NCI-H1417 treated with DMSO at 0.1 percent for 48 hours (cell line): ENCODE measurements at places on chromosomes 1 and 21.

DNA sequence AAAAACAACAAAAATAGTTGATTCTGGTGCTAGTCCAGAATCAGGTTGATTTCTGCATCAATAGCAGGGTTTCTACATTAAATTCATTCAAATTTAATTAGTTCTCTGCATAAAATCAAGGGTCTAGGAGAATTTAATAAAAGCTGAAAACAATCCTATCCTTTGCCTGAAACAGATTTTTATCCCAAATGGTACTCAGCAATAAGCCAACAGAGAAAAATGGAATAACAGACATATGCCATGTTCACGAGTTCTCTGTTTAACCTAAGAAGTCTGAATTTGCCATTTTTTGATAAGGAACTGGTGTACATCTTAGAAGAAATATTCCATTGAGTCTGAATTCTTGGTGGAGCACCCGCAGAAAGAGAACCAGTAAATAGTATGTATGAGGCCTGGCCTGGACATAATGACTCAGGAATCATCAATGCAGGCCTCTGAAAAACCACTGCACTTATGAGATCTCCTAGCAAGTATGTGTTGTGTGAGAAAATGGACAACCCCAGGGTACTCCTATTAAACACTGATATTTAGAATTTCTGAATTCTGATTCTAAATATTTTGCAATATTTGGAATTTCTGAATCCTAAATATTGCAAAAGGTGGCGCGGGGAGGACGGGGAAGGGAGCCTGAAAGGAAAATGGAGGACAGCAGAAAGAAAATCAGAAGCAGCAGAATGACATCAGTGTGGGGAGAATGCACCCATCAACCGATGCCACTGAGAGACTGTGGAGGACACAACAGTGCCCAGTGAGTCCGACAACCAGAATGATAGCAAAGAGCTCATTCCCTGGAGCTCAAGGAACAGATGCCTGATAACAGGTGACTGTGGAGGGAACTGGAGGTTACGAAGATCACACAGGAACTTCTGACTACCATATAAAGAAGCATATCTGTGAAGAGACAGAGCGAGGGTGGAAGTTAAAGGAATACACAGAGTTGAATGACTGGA is 97.6 kb downstream of the APP start:
- DNase-seq, result no peak

GRCh38 chr1:27555700-27556424 is 48.1 kb downstream of the AHDC1 start:
- DNase-seq, result no peak

- no peak for DNase-seq
These were observed 104.9 kb upstream of the SOD1 start for GRCh38 chr21:31554511-31555022.

GRCh38 chr1:25755475-25756125 is 44.4 kb upstream of the SELENON start:
- DNase-seq, result no peak

- no peak for DNase-seq
These were observed 260.1 kb downstream of the VAV3 start for GRCh38 chr1:107704911-107705310.

DNA sequence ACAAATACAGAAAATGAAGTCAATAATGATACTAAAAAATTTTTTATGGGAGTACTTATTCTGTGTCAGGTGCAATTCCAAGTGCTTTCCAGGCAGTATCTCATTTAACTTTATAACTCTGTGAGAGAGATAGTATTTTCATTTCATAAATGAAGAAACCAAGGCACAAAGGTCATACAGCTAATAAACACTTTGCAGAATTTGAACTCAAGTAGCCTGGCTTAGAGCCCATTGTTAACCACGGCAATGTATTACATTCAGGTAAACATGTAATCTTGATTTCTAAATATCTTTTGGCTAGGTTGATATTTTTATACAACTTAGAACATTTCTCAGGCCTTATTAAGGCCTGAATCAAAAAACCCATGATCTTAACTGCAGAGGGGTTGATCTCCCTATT is 28.9 kb upstream of the PKN2 start:
- no peak for DNase-seq

- DNase-seq, result no peak
These were observed 407 bp downstream of the WNT4 start for GRCh38 chr1:22142315-22143064.

DNA sequence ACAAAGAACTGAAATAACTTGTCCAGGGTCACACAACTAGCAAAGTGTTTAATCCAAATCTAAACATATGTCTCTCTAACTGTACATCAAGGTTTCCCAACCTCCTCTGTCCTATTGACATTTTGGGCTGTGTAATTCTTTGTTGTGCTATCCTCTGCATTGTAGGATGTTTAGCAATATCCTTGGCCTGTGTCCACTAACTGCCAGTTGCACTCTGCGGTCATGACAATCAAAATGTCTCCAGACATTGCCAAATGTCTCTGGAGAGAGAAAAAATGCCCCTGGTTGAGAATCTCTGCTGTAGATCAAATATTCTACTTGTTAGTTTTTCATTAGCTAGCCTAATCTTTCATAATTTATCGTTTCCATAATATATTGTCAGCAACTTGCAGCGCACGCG is 353.4 kb upstream of the NEGR1 start:
- no peak for DNase-seq

- no peak for DNase-seq
These were observed 192.2 kb downstream of the PRDM2 start for GRCh38 chr1:13892198-13892597.

DNA sequence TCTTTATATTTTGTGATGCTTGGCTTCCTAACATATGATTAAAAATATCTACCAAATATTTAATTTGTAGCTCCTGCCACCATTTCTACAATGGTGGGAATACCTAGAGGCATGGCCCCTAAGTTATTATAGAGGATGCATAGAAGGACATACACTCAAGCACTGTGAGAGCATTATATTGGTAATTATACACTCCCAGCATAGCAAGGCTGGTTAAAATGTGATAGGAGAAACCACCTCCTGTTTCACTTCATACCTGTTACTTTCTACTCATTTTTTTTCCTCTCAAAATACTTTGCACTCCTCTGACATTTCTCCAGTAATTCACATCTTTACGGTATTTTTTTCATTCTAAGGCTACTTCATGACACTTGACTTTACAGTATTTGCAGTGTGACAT is 92.9 kb downstream of the HS2ST1 start:
- no peak for DNase-seq

DNA sequence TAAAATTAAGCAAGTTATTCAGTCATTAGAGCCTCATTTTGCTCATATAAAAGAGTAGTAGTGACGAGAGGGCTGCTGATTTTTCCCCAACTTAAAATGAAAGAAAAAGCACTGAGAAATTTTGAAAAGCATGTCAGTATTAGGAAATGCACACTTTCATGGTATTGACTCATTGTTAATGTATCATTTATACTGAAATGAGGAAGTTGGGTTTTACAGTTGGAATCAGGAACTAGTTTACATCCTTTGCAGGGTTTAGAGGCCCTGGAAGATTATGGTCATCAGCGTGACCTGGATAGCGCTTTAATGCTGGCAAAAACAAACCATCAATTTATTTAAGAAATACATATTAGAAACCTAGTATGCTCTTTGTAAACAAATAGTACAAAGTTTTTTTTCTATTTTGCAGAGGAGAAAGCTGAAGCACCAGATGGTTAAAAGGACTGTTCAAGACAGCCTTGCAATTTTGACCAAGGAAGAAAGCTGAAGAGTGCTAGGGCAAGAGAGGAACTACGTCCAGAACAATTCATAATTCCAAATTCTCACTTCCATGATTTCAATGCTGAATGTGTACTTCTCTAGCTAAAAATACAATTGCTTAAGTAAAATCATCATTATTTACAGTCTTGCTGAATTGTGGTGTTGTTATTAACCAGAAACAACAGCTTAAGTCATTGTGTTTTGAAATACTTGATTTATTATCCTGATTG is 94.8 kb upstream of the SGIP1 start:
- DNase-seq, result no peak

DNA sequence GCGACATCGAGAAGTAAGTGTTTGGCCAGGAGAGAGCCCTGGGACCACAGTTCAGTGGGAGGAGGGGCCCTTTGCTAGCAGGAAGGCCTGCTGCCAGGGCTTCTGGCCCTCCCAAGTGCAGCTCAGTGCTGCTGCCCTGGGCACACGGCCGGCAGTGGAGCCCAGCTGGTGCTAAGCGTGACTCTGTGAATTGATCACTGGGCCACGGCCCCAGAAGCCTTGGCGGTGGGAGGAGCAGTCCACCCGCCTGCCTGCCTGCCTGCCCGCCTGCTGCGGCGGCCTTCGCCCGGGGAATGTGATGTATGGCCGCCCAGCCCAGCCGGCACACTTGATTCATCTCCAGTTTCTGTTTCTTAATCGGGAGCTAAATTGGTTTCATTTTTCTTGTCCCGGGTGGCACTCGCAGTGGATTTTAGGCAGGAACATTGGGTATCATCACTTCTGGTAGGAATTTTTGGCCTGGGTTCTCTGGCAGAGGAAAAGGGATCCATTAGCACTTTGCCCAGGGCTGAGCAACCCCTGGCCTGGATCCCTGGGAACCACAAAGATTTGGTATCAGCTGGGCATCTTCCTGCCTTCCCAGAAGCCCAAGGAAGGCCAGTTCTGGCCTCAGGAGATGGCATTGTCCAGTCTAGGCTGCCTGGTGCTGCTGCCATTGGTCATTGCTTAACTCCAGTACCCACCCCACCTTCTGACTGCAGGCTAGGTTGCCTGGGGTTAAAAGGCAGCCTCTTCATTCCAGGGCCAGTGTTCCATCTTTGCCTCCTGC is 28.6 kb downstream of the TMEM53 start:
- no peak for DNase-seq

GRCh38 chr21:34606051-34606450 is 8.9 kb downstream of the RCAN1 start:
- no peak for DNase-seq

GRCh38 chr1:81671038-81671437 is 129.7 kb upstream of the ADGRL2 start:
- no peak for DNase-seq

DNA sequence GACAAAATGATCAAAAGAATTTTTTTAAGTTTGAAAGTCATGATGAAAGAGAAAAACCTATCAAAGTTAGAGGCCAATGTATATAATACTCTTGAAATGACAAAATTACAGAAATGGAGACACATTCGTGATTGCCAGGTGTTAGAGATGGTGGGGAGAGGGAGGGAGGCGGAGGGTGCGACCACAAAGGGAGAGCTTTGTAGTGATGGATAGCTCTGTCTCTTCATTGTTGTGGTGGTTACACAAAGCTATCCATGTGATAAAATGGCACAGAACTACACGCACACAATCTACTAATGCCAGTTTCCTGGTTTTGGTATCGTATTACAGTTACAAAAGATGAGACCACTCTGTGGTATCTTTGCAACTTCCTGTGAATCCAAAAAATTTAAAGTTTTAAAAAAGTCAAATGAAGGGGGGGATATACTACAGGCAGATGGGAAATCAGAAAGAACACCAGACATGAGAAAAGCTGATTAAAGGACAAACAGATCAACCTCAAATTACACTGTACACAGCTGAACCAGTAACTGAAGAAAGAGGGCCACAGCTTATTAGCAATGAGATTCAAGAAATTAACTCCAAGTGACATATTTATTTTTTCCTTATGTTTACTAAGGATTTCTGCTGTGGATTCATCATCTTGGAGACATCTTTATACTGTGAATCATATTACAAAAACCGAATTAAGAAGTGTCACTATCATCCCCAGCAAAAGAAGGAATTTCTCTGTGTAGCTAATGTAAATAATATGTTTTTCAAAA is 199.1 kb downstream of the SLC45A1 start:
- DNase-seq, result no peak

DNA sequence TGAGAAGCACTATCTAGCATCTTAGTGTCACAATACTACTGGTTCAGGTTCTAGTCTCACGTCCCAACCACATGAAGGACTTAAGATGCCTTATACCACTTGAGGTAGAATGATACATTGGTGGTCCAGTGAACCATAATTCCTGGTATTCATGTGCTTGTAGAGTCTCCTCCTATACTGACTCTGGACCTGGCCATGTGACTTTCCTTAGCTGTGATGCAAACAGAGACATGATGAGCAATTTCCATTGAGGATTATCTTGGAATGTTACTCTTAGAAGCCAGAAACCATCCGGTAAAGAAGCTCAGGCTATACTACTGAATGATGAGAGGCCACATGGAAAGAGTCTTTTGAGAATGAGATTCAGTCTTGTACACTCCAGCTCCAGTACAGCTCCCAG is 105.7 kb downstream of the NME7 start:
- no peak for DNase-seq

- no peak for DNase-seq
These were observed 94.7 kb downstream of the LACTBL1 start for GRCh38 chr1:22877980-22878379.

GRCh38 chr1:15362737-15363128 is 47.0 kb upstream of the EFHD2 start:
- no peak for DNase-seq

- DNase-seq, result no peak
These were observed 7.1 kb upstream of the UBXN10 start for GRCh38 chr1:20178634-20179370.

GRCh38 chr1:234582681-234583301 is 27.2 kb downstream of the IRF2BP2 start:
- DNase-seq, result no peak

DNA sequence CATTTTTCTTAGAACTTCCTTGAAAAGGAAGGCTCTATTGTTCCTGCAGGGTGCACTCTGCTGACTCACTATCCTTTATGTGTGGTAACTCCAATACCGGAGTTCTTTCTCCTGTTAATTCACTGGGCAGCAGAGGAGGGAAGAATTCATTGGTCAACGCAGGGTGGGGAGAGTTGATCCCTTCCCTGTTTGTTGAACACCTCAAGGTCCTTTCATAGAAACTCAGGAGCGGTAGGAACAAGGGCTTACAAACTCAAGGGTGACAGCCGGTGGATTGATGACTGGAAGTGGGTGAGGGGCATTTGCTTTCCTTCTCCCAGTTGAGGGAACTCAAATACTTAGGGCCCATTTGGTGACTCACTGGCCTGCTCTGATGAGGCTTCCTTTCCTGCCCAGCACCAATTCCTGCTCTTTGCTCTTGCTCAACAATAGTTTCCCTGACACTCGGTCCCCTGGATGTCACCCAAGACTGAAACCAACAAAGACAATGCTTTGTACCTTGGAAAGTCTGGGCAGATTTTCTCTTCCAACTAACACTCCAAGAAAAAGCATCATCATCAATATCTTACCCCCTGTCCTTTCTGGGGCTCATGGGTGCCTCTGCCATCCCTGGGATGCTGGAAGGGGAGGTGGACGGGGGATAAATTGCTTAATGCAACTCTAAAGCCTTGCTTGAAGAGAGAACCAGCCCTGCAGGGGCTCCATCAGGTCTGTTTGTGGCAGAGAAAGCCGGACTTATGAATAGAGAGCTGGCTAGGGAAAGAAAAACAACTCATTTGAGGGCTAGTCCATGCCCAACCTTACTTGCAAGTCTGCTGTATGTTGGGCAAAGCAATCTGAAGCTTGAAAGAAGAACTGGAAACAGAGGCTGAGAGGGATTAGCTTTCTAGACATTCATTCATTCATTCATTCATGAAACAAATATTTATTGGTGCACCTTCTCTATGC is 9.3 kb downstream of the SLC26A9 start:
- DNase-seq, result no peak
